GM12891 (cell line): ENCODE measurements at places on chromosomes 7 and 10.

DNA sequence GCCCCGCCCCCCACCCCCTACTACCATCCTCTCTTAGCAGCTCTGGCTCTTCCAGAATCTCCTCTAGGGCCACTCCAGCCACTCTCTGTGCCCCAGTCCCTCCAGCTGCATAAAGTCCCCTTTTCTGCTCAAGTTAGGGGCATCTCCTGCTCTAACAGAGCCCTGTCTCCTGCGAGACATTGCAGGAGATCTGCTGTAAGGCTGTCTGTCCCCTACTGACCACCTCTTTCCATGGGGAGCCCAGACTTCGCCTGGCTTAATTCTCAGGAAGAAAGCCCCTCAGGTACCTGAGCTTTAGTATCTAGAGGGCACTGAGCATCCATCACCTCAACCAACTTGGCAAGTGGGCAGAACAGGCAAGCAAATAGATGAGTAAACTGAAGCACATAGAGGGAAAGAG, 200.7 kb upstream of the ZMIZ1 start:
- no peak for DNase-seq

- DNase-seq, result no peak
Measured at GRCh38 chr7:117476557-117477215, 3.1 kb upstream of the CFTR start.

GRCh38 chr7:50474382-50475160, 24.4 kb upstream of the FIGNL1 start:
- no peak for DNase-seq

DNA sequence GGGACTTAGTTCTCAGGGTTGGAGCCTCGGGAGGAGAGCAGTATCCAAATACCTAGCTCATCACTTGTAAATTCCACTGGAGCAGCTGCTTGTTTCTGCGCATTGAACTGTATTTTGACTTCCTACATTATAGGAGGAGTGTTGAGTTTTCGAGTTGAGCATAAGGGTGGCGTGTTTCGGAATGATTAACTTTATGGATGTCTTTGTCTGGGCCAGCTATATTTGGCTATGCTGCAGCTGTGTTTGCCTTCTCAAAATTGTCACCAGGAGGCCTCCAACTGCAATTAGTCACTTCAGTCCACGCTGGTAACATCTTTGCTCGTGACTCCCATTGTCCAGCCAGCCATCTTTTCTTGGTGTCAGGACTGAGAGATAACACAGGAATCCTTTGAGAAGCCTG, 9.1 kb downstream of the CELF2 start:
- no peak for DNase-seq

- peak; percentile 37 for DNase-seq
Measured at GRCh38 chr7:44914992-44915607, 29.8 kb upstream of the PURB start.

GRCh38 chr10:132787495-132788179, 1.7 kb upstream of the NKX6-2 start:
- no peak for DNase-seq

DNA sequence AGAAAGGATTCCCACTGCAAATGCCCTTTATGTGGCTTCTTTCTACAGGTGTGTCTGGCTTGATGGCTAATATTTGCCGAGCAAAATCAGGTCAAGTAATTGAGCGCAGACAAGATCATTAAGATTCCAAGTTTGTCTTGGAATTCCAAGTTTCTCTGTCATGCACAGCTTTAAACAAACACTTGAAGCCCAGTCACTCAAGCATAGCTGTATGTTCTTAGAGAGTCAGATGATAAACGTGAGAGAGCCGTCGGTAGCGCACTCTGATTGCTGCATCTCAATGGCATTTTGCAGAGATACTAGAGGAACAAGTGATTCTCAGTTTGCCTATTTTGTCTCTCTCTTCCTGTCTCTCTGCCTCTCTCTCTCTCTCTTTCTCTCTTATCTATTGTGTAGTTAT, 658 bp downstream of the DMBT1 start:
- no peak for DNase-seq

- no peak for DNase-seq
Measured at GRCh38 chr7:157932498-157933218, 595.9 kb downstream of the DNAJB6 start.

- DNase-seq, result no peak
Measured at GRCh38 chr7:70016044-70016770, 417.9 kb downstream of the AUTS2 start.

DNA sequence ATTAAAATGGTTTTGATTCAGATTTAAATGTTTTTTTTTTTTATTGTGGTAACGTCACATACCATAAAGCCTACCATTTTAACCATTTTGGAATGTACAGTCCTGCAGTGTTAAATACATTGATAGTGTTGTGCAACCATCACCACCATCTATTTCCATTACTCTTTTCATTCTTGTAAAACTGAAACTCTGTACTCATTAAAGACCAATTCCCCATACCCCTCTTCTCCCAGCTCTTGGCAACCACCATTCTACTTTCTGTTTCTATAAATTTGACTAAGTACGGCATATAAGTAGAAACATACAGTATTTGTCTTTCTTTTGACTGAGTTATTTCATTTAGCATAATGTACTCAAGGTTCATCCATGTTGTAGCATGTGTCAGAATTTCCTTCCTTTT, 96.2 kb downstream of the EXOC4 start:
- no peak for DNase-seq

- DNase-seq, result no peak
Measured at GRCh38 chr7:128909625-128910568, 612 bp downstream of the KCP start.

DNA sequence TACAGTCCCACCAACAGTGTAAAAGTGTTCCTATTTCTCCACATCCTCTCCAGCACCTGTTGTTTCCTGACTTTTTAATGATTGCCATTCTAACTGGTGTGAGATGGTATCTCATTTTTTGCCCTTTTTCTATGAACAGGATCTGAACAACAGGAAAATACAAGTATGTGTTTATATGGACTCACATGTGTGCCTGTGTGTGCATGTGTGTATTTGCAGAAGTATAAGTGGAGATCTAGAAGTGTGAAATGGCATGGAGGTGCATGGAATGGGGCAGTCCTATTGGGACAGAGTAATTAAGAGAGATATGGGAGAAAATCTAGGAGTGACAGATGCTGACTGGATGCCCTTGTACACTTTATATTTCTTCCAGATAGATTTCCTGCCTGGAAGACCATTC, 111.6 kb upstream of the PCGF5 start:
- DNase-seq, result no peak

GRCh38 chr7:6395898-6396595, 51.7 kb downstream of the DAGLB start:
- DNase-seq, result no peak

- no peak for DNase-seq
Measured at GRCh38 chr10:29966269-29966668, 93.1 kb downstream of the JCAD start.

DNA sequence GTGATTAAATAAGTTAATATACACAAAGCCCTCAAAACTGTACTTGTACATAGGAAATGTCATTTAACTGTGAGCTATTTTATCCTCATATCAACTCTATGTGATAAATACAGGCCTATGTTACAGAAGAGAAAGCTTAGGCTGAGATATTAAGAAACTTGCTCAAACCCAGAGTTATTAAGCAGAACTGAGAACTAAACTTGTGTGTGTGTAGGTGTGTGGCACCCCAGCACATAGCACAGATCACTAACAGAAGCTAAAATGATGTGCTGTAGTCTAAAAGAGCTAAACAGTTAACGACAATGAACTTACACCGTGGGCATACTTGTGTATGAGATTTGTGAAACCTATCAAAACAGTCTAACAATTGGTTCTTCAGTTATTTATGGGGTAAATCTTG, 34.5 kb downstream of the MTPN start:
- no peak for DNase-seq

GRCh38 chr7:141012696-141013344, 1.9 kb downstream of the MRPS33 start:
- no peak for DNase-seq

- DNase-seq, result no peak
Measured at GRCh38 chr7:107090457-107090856, 46.0 kb downstream of the PRKAR2B start.

GRCh38 chr7:19062216-19062615, 55.2 kb downstream of the TWIST1 start:
- DNase-seq, result no peak

DNA sequence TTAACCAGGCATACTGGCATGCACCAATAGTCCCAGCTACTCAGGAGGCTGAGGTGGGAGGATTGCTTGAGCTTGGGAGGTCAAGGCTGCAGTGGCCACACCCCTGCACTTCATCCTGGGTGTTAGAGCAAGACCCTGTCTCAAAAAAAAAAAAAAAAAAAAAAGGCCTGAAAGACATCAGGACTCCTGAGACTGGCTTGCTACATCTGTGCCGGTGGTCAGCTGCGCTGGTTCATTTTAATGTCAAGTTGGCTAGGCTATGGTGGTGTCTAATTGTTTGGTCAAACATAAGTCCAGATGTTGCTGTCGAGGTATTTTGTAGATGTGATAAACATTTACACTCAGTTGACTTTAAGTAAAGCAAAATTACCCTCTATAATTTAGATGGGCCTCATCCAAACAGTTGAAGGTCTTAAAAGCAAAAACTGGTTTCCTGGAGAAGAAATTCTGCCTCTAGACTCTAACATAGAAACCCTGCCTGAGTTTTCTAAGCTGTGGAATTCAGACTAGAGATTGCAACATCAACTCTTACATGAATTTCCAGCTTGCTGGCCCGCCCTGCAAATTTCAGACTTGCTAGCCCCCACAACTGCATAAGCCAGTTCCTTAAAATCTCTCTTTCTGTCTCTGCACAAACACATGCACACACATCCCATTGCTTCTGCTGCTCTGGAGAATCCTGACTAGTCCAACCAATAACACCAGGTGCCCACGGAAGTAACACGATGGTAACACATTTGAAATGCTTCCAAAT, 18.2 kb downstream of the MYOF start:
- no peak for DNase-seq

- DNase-seq, result no peak
Measured at GRCh38 chr10:104321226-104321625, 17.0 kb downstream of the ITPRIP start.

DNA sequence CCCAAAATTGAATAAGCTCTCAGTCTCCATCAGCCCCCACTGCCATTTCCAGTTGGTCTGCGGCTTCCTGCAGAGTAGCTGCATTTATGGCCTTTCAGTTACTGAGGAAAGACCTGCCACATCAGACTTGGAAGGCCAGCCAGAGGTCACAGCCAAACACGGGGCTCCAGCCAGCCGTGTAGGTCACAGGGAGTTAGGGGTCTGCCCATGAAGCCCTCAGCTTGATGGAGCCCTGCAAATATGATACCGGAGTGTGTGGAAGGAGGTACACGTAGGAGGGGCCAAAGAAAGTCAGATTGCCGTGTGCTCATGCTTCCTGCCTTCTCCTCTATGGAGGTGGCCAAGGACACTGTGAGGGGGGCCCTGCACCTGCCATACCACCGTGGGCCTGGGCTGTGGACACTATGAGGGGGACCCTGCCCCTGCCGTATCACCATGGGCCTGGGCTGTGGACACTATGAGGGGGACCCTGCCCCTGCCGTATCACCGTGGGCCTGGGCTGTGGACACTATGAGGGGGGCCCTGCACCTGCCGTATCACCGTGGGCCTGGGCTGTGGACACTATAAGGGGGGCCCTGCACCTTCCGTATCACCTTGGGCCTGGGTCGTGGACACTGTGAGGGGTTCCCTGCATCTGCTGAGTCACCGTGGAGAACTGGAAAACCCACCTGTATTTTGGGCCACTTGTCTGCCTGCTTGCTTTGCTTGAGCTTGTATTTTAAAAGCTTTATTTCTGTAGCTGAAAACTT, 335.7 kb upstream of the SHH start:
- no peak for DNase-seq

- DNase-seq, result no peak
Measured at GRCh38 chr7:130986261-130986690, 252.3 kb upstream of the KLF14 start.

- no peak for DNase-seq
Measured at GRCh38 chr7:33854801-33855350, 50.5 kb upstream of the BMPER start.

DNA sequence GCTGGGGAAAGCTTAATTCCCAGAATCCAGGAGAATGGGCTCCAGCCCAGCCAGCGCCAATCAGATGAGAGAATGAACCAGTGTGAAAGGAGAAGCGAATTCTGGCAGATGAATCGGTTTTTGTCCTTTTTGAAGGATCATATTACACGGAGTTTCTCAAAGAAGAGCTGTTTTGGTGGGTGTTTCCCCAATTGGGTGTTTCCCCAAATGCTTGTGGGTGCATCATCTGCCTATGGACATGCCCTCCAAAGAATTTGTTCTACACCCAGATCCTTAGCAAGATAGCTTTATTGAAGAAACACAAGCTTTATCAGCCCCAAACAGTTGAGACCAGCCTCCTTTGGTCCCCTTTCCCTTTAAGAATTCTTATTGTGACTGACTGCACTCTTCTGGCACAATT, 186.5 kb upstream of the GPR26 start:
- DNase-seq, result no peak

DNA sequence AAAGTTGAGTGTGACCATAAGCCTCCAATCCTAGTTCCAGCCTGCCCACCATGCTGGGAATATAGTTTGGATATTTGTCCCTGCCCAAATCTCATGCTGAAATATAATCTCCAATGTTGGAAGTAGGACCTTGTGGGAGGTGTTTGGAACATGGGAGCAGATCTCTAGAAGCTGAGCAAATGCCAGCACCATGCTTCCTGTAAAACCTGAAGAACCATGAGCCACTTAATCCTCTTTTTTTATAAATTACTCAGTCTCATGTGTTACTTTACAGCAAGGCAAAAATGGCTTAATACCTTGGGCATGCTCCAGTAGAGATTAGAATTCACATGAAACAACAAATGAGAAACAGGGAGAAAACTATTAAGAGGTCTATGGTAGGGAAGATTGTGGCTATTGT, 27.2 kb downstream of the STEAP1 start:
- no peak for DNase-seq

- no peak for DNase-seq
Measured at GRCh38 chr10:14325325-14325955, 5.3 kb downstream of the FRMD4A start.
